ENCODE measurements at places on chromosomes 5 and 9.
A peak's percentile ranks its signal among the peaks of the same experiment; 100 is the strongest.

DNA sequence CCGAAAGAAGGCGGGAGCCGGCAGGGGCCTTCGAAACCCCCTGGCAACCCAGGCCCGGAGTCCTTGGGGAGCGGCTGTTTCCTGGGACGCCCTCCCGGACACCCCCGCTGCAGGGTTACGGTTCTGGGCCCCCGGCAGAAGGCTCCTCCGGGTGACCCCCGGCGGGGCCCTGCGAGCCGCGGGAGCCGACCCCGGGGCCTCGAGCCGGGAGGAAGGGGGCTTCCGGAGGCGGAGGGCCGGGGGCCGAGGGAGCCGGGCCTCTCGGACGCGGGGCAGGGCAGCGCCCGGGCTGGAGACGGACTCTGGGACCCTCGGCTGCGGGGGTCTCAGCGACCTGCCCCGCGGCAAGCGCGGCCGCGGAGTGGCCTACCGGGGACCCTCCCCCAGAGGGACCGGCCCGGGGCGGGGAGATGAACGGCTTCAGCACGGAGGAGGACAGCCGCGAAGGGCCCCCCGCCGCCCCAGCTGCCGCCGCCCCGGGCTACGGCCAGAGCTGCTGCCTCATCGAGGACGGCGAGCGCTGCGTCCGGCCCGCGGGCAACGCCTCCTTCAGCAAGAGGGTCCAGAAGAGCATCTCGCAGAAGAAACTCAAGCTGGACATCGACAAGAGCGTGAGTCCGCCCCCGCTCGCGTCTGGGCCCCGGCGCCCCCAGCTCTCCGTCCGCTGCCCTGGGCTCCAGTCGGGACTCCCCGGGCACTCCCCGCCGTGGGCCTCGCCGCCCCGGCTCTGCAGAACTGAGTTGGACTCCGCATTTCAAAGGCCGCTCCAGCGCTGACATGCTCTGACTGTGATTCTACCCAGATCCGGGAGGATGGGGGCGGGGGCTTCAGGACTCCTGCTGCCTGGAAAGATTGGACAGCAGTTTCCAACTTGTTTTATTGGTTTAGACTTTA lies 645 bp downstream of the SAP30L start:
- DNase-seq: peak; percentile 60

DNA sequence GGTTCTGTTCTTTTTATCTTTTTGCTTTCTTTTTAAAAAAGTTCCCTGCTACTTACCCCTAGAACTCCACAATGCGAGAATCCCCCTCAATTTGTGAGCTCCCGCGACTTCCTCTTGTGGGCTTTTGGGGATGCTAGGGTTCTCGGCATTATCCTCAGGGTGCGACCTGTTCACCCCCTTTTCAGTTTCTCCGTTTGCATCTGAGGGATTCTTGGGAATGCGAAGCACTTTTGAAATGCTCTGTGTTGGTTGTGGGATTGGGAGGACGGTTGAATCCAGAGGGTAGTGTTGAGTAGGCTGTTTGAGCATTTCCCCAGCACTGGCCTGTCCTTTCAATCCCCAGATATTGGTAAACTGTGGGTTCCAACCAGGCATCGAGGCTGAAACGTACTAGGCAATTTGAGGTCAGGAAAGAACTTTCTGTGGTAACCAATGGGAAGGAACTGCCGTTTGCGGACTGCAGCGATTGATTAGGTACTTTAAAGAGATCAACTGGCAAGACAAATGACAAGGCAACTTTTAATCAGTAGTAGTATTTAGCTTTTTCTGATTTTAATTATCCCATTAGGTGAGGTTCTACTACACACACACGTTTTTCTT lies 415 bp downstream of the XRCC4 start:
- no peak for DNase-seq

GRCh38 chr5:82820961-82821845 lies 256.0 kb downstream of the TMEM167A start:
- no peak for DNase-seq

- DNase-seq: peak; percentile 28
Measured at GRCh38 chr9:93302586-93303257, 118.8 kb downstream of the WNK2 start.

DNA sequence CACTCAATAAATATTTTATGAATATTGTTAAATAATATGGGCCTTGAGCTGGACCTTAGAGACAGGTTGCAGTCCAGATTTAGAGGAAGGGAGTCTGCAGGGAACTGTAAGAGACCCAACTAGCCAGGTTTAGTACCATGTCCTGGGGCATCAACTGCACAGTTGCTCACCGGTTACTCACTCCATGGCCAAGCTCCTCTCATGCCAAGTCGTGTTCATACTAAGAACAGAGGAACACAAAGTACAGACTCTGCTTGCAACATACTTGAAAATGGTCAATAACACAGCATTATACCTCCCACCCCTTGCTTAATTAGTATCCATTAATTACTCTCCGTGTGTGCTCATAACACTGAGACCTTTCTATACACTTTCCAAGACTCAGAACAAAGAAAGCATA lies 317.6 kb upstream of the PIK3R1 start:
- DNase-seq: no peak

GRCh38 chr5:170591054-170591453 lies 87.2 kb downstream of the KCNIP1 start:
- no peak for DNase-seq

GRCh38 chr9:20307621-20308020 lies 314.7 kb downstream of the MLLT3 start:
- DNase-seq: no peak

DNA sequence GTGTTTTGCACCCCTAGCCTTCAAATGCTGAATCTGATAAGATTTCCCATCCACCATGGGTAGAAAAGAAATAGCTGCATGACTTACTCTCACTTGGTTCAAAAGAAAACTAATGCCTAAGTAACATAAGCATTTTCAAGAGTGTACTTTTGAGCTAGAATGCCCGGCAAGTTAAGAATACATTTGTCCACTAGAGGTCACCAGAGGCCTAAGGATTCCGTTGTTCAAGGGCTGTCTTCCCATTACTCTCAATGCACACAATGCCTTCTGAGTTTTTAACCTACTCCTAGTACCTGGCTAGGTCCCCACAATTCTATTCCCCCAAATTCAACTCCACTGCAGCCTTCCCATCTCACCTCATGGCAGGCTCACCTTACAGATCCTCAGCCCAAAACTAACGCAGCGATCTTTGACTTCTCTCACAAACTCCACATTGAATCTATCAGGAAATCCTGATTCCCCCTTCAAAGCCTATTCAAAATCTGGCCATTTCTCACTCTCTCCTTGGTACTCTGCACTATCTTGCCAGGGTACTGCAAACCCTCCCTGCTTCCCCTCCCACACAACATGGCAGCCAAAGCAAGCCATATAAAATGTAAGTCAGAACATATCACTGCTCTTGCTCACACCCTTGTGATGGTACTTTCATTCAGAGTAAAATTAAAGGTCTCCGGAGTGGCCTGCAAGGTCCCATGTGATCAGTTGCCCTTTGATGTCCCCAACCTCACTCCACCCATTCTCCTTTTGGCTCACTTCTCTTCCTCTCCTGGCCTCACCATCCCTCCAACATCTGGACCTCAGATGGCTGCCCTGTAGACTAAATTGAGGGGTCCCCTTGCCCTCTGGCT lies 13.4 kb downstream of the OXCT1 start:
- peak; percentile 59 for DNase-seq

DNA sequence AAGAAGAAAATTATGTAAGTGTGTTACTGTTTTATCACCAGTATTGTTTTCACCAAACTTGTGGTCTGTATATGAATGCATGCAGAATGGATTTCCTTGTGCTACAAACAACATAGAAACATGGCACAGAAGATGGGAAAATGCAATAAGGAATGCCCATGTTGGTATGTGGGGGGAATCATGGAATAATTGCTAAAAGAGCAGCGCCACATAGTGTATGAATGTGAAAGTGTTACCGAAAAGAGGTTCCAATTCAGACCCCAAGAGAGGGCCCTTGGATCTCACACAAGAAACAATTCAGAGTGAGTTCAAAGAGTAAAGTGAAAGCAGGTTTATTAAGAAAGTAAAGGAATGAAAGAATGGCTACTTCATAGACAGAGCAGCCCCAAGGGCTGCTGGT lies 26.4 kb upstream of the TYRP1 start:
- no peak for DNase-seq

- DNase-seq: no peak
Measured at GRCh38 chr5:60887746-60888145, 43.7 kb upstream of the ELOVL7 start.

- peak; percentile 20 for DNase-seq
Measured at GRCh38 chr5:145246961-145247744, 588.0 kb downstream of the PRELID2 start.

DNA sequence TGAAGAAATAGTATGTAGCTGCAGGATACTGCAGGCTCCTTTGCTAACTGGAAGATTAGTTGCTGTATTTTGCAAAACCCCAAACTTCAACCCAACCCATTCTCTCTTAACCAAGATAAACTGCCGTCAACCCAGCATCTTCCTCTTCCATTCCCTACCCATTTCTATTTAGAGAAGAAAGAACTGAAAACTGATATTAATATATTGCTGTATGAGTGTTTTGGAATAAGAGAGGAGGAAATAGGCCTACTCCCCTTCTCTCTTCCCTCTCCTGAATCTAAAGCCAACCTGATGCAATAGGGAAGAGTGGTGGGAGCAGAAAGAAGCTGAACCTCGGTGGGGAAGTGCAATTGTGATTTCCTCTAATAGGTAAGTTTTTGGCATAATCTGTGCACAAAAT lies 83.7 kb downstream of the TMEM215 start:
- no peak for DNase-seq

GRCh38 chr9:27382975-27383374 lies 86.0 kb upstream of the EQTN start:
- DNase-seq: no peak

DNA sequence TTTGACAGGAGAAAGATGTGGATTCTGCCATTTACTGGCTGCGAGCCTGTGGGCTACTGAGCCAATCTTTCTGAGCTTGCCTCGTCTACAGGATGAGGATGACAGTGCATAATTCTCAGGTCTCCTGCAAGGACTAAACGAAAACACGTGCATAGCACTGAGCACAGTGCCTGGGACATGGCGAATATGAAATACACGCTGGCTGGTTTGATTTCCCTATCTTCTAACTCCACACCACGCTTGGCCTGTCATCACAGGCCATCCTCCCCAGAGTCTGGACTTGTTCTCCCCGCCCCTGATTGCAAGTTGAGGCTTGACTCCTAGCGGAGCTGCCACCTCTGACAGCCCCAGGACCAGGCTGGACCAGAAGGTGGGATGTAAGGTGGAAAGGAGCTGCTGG lies 37.9 kb downstream of the ARPC5L start:
- no peak for DNase-seq

DNA sequence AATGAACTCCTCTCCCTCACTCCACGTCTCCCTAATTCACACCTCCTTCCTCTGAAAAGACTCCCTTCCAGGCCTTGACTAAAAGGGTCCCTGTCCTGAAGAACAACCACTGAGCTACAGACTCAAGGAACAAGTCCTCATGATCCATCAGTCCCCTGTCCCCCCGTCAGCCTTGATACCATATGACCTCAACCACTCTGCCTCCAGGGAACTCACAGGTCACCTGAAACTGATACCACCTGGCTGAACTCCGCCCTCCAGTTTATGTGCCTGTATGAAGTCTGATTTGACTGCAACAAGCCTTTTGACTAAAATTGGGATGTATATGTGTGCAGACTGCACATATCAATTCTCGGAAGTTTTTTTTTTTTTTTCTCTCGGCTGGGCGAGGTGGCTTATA lies 88.7 kb downstream of the UGCG start:
- no peak for DNase-seq

DNA sequence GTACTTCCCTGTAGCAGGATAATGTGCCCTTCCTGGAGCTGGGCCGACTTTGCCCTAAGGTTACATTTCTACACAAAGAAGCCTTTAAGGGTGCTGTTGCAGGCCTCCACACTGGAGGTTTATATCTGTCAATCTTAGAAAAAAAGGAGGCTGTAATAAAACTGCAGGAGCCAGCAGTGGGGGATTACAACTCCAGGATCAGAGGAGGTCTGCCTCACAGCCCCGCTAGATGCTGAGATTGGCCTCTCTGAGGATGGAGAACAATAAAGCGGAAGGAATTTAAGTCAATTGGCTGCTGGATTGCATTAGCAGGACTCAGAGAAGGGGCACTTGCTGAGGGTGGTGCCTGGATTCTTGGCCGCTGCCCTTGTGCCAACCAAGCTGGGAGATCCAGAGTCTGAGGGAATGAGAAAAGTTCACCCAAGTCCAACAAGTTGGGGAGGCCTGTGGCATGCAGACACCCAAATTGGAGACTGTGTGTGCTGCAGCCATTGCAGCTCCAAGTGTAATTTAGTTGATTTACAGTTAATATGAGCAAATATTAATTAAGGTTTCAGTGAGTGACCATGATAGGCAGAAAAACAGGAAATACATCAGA lies 99.0 kb upstream of the SSBP2 start:
- no peak for DNase-seq

DNA sequence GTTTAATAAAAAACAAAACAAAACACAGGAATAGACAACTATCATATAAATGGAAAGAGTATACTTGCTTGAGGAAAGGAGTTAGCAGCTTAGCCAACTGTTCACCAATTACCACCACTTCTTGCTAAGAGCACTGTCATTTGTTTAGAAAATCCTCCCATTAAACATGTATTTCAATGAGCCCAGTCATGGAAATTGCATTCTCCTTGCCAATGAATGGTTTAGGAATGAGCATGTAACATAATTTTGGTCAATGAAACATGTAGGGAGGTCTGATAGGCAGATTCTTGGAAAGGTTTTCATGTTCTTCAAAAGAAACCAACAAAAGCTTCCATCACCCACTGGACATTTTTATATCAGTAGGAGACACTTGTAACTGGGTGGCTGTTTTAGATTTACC lies 502.8 kb upstream of the PAPPA start:
- DNase-seq: peak; percentile 98

- DNase-seq: no peak
Measured at GRCh38 chr9:27430750-27431535, 93.1 kb upstream of the IFNK start.

- DNase-seq: peak; percentile 22
Measured at GRCh38 chr9:132049323-132049882, 30.3 kb downstream of the MED27 start.

DNA sequence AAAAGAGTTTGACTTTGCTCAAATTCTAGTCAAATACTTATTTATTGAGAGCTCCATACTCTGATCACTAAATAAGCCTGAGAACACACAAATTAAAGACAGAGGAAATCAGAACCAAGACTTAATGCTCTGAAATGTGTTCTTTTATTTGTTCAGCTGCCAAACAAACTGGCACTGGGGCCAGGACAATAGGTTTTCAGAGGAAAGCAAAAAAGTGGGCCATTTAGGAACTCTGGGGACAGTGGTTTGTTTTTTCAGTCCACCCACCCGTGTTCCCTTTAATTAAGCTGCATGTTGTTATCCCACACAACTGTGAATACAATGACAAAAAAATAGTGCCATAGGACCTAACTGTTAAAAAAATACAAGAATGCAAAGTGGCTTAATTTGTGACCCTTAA lies 95.4 kb upstream of the RETREG1 start:
- DNase-seq: no peak

DNA sequence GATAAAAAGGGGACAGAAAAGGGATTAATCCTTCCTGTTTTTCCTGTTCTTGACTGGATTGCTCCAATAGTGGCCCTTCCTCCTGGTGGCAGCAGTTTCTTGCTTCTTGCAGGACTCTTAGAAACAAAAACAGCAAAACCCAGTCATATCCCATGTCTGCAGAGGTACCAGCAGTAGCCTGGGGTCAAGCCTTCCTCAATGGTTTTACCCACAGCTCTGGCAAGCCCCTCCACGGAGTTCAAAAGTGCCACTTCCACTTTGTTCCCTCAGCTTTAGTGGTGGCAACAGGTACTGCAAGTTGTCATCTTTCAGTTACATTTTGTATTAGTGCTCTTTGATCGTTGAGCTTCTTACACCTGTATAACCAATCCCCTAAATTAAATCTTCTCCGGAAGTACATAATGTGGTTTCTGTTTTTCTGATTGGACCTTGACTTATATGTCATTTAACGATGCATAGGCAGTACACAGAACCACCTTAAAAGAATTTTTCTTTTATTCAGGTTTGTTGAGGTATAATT lies 8.7 kb upstream of the RANBP6 start:
- DNase-seq: no peak
